D341Med (cell line): ENCODE measurements at places on chromosomes 3 and 15.

- DNase-seq, result peak; percentile 53
Observed at GRCh38 chr3:159828542-159828943, 160.1 kb upstream of the IL12A start.

GRCh38 chr3:106135451-106136160, 266.8 kb upstream of the CBLB start:
- no peak for DNase-seq

- no peak for DNase-seq
Observed at GRCh38 chr3:11084098-11084497, 70.2 kb upstream of the HRH1 start.

GRCh38 chr3:172561897-172562640, 38.8 kb upstream of the TNFSF10 start:
- DNase-seq, result no peak

- DNase-seq, result peak; percentile 67
Observed at GRCh38 chr15:70158309-70159000, 60.7 kb upstream of the TLE3 start.

DNA sequence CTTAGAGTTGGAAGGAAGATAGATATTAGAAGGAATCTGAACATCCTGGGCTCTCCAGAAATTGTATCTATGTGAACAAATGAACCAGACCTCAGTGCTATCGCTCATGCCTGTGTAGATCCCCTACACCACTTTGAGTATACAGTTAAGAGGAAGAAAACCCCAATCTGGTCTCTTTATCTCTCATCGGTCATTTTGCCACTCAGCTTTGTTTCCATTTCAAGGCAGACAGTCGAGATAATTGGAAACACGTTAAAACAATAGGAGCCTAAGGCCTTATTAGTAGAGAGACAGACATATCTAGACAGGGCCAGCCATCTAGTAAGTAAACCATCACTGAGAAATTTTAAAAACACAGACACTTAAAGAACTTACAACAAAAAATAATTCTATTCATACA, 101.6 kb downstream of the MYLK start:
- DNase-seq, result no peak

- no peak for DNase-seq
Observed at GRCh38 chr3:105829871-105830622, 38.8 kb downstream of the CBLB start.

GRCh38 chr3:5692446-5692845, 504.9 kb downstream of the EDEM1 start:
- DNase-seq, result no peak

- DNase-seq, result no peak
Observed at GRCh38 chr15:77851691-77852090, 219.0 kb upstream of the LINGO1 start.

DNA sequence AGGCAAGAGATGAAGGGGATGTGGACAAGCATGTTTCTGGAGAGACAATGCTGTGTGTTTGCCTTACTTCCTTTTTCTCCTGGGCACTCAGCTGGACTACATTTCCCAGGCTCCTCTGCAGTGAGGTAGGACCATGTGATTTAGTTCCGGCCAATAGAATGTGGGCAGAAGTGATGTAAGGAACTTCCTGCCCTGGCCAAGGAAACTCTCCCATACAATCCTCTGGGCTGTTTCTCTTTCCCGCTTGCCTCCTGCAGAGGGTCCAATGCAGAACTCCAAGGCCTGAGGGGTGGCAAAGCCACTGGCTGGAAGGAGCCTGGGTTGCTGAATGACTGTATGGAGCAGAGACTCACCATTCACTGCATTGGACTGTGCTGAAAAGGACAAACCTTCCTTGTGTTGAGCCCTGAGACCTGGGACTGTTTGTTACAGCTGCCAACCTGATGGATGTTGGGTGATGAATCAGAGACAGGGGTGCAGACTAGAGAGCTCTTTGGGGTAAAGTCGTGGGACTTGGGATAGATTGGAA, 82.7 kb upstream of the SLC6A6 start:
- DNase-seq, result peak; percentile 84

- DNase-seq, result no peak
Observed at GRCh38 chr15:30953183-30953582, 38.2 kb downstream of the MTMR10 start.

DNA sequence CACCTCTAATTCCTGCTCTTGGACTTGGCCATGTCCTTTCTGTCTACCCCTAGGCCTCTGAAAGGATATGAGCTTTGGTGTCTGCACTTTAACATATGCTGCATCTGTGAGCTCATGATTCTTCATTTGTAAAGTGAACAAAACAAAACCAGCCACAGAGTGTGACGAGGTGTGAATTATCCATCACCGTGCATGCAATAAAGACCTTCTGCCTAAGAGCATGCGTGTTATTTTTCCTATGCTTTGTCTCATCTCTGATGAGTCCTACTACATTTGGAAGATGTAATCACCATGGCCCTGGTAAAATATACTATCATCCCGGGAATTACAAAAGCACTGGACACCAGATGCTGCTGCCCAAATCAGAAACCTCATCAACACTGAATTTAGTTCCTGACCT, 103.5 kb upstream of the KCNAB1 start:
- DNase-seq, result no peak

- no peak for DNase-seq
Observed at GRCh38 chr15:96170979-96171739, 159.3 kb upstream of the NR2F2 start.

- no peak for DNase-seq
Observed at GRCh38 chr15:68310178-68310803, 32.7 kb downstream of the FEM1B start.

DNA sequence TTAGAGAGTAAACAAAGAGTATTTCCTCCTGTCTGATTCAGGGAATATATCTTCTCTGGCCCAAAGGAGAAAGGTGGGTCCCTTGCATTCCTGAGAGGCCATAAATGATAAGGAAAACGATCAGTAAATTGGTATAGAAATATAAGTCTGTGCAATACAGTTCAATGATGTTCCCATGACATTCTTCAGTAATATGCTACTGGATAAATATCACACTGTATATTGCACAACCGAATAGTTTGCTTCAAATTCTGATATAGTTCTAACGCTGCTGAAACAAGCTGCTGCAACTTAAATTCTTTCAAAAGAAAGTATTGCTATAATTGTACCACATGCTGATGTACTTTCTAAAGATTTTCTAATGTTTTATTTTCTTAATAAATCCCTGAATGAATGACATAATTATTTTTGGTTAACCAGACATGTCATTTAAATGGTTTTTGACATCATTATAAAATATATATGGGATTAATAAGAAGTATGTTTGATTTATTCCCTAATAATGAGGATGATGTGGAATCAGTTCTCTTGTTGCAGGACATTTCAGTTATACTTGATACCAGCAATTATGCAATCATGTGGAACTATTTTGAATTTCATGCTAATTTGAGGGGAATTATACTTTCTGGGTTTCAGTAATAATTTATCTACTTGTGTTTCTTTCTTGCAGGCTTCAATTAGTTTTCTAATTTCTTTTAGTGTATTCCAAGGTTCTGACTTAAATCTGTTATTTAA, 44.9 kb downstream of the FGF7 start:
- DNase-seq, result no peak

DNA sequence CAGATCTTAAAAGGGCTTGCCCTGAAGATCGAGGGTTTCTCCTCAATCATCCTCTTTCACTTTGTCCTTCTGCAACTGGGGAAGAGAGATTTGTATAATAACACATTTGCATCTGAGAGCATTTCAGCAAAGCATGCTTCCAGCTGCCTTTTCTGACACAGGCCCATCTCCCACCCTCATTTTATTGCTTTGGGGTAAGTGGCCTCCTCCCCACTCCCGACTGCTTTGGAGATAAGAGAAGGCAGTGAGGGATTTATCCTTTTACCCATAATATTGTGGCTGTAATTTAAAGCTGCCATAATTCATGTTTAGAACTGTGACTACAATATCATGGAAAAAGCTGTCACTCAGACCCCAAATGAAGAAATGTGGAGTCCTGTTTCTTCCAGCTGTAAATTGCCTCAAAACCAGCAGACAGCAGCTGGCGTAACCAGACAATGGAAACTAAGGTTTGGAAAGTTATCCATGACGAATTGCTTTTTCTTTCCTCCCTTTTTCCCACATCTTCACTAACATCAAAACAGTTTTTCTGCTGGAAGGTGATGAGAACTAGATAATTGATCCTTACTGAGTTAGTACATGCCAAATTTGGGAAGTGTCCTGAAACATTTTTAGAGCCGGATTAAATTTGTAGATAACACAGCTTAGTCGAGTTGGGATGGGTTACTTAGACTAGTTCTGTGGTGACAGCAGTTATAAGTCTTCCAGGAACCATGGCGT, 104.2 kb upstream of the PFN2 start:
- no peak for DNase-seq

GRCh38 chr3:176663387-176663786, 533.9 kb downstream of the TBL1XR1 start:
- no peak for DNase-seq

DNA sequence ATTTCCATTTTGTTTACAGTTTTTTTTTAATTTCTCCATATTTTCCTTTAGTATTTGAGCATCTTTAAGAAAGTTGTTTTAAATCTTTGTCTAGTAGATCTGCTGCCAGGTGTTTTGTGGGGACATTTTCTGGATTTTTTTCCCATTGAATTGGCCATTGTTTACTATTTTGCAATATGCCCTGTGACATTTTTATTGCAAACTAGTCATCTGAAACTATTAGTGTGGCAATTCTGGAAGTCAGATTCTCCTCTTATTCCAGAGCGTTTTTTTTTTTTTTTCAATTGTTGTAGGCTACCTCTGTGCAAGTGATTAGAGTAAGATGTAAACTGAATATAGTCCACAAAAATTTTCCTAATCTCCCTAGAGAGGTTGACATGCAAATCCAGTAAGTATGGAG, 334.2 kb downstream of the PYDC2 start:
- no peak for DNase-seq

GRCh38 chr3:20683910-20684309, 497.9 kb upstream of the SGO1 start:
- DNase-seq, result no peak
